ENCODE measurements at places on chromosomes 2 and 18.

DNA sequence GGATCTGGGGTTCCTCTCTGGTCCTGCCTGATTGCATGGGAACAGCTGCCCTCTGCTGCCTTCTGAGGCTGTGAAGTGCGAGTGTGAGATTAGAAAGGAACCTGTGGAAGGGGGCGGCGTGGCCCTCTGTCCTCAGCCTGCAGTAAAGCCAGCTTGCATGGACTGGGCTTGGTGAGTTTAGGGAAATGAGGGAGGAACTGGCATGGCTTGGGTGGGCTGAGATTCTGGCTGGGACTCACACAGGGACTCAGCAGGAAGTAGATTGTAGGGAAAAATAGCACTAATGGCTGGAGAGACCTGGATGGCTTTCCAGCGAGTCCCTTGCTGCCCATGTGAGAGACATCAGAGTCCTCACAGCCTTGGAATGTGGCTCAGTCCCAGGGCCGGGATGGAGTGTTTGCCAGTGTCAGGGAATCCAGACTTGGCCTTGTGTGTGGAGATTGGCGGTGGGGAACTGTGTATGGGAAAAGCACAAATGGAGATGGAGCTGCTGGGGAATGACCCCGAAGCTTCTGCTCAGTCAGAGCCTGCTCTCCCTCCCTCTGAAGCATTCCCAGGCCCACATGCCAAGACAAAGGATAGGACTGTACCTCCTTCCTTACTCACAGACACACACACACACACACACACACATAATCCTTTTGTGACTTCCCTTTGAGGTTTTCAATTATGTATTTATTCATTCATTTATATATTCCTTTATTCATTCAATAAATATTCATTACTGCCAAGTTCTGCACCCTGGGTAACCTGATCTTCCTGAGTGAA lies 115.4 kb downstream of the ACAA2 start:
- DNase-seq, result no peak

DNA sequence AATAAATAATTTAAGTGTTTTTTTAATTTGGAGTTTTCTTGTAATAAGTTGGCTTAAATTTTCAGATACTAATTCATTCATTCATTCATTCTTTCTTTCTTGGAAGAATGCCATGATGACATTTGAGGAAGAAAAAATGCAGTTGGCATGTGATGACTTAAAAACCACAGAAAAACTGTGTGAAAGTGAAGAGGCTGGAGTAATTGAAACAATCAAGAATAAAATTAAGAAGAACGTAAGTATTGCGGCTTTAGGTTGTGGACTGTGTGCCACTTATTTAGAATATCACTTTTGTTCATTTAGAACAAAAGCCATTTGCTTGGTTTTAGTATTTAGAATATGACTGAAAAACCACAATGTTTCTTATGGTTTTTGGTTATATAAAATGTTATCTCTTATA lies 51.4 kb downstream of the TTC39C start:
- no peak for DNase-seq

DNA sequence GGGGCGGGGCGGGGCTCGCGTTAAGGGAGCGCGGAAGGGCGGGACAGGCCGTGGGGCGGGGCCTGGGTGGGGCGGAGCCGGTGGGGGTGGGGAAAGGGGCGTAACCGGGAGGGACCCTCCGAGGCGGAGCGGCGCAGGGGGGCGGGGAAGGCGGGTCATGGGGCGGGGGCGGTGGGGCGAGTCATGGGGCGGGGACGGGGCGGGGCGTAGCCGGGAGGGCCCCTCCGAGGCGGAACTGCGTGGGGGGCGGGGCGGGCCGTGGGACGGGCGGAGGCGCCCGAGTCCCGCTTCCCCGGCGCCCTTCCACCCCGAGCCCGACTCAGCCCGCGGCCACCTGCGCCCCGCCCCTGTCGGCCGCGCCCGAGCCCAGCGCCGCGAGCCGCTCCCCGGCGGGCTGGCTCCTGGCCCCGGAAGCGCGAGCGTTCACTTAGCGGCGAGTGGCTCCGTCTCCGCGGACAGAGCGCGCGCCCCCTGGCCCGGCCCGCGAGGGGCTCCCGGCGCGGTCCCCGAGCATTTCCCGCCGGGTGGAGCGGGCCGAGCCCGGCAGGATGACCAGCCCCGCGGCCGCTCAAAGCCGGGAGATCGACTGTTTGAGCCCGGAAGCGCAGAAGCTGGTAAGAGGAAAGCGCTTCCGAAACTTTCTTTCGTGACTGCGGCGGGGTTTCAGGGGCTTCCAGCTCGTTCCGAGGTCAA lies 64.7 kb downstream of the LRRFIP1 start:
- DNase-seq, result peak; percentile 87

DNA sequence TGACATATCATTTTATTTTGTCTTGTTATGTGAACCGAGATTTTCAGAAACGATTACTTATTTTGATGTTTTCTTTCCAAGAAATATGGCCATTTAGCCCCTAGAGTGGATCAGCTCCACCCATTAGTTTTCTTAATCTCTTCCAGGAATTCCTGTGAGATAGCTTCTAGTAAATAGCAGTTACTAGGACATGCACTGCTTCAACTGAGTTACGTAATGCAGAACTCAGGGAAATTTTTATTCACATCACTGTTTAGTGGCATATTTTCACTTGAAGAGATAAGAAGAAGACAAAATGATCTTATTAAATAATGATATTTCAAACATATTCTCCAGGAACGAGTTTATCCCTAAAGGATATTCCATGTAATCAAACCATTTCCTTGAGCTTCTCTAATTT lies 573.5 kb upstream of the CNTNAP5 start:
- DNase-seq, result no peak

DNA sequence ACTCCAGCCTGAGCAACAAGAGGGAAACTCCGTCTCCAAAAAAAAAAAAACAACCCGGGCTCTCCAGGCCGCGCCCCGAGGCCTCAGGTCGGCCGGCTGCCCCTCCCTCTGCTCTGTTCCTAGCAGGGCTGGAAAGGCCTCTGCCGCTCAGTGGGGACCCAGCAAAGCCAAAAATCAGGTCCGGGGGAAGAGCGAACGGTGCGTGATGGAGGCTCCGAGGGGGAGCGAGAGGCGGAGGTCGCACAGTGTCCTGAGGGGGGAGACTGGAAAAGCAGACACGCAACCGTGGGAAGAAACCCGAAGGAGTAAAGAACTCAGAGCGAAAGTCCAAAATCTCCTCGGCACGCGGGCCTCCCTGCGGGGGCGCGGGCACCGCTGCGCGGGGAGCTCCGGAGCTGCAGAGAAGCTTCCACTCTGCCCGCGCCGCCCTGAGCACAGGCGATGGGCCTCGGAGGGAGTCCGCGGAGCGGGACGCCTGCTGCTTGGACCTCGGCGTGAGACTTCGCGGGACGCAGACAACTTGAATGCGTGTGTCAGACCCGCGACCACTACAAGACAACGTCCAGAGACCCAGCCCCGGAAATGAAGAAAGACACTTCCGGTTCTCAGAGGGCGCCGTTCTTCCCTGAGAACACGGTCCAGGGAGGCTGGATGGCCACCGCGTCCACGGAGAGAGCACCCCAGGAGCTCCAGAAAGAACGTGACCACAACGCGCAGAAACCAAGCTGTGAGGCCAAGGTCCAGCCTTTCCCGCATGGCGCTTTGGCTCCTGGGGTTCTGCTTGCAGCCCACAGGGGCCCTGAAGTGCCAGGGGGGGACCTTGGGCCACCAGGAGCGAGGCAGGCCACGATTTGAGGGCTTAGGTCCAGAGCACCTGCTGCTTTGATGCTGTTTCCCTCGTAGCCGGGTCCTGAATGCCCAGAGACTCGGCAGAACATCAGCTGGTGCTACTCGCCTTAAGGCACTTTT lies 219.8 kb downstream of the DPP10 start:
- no peak for DNase-seq

DNA sequence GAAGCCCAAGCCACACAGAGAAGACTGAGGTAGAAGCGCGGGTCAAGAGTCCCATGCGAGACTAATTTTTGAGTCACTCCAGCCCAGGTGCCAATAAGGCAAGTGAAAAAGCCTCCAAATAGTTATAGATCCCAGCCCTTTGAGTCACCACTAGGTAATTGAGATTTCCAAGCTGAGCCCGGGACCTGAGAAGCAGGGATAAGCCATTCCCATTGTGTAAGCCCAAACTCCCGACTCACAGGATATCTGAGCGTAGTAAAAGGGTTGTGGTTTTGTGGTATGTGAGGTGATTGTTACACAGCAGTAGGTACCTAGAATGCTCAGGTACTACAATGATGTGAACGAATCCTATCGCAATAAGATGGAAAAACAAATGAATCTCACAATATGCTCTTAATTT lies 560.7 kb downstream of the DSC3 start:
- no peak for DNase-seq

GRCh38 chr18:48375150-48375800 lies 33.9 kb downstream of the ZBTB7C start:
- DNase-seq, result no peak

- DNase-seq, result no peak
Observed at GRCh38 chr18:27581296-27581904, 396.3 kb upstream of the CHST9 start.

GRCh38 chr18:11501352-11501751 lies 108.0 kb upstream of the SLC35G4 start:
- no peak for DNase-seq

DNA sequence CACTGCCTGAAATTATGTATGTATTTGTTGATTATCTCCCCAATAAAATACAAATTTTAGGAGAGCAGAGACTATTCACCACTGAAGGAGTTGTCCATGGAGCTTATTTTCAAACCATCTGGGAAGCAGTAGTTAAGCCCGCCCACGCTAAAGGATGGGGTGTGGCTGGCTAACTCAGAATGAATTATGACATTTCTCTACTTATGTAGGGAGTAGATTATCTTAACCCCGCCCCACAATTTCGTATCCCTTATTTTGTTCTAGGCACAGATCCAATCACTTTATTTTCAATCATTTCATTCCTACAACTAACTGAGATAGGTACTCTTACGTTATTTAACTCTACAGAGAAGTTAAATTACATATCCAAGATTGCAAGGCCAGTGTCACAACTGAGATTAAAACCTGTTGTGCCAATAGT lies 1.4 kb upstream of the LAPTM4A start:
- no peak for DNase-seq

DNA sequence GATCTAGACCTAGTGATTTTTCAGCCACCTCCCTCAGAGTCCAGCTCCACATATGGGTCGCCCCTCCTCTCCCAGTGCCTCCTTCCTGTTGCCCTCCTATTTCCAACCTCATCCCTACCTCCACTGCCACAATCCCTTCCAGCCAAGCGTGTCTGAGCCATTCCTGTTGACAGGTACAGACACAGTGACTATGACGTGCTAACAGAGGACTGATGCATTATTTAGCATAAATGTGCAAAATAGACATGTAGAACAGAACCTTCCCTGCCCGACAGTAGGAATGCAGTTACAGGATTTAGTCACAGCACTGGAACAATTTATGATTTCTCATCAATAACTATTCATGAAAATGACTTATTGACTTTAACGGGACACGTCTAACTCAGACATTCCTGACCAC lies 84.4 kb upstream of the PPP1CB start:
- no peak for DNase-seq

GRCh38 chr18:2108591-2108990 lies 462.7 kb downstream of the METTL4 start:
- DNase-seq, result no peak

DNA sequence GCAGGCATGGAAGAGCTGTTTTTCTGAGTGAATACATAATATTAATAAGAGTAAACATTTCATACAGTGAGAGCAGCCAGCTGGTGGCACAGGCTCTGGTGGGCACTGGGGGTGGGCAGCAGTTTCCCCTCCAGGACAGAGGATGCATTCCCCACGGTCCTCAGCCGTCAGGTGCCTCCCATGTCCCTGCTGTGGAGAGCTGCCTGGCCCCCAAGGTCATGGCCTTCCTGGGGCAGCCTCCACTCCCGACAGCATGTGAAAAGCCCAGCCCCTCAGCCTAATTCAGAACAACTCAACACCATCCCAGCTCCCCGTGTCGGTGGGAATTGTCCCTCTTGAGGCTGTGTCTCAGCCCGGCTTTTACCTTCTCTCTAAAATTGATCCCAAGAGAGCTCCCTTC lies 147.4 kb downstream of the GALR1 start:
- DNase-seq, result no peak

DNA sequence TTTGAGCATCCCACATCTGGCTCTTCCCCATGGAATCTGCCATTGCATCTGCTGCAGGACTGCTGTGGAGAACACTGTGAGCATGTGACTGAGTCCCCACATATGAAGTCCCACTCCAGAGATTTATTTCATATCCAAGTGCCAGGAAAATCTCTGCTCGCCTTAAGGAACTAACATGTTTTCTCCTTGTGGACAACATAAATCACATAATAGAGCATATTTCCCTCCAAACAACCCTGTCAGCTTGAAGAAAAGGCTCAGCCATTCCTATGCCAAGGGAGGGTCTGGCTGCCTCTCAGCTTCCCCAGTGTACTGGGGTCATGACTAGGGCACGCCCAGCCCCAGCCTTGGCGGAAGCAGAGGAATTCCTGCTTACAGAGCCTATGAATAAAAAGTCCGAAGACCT lies 193.7 kb downstream of the DNER start:
- DNase-seq, result no peak

DNA sequence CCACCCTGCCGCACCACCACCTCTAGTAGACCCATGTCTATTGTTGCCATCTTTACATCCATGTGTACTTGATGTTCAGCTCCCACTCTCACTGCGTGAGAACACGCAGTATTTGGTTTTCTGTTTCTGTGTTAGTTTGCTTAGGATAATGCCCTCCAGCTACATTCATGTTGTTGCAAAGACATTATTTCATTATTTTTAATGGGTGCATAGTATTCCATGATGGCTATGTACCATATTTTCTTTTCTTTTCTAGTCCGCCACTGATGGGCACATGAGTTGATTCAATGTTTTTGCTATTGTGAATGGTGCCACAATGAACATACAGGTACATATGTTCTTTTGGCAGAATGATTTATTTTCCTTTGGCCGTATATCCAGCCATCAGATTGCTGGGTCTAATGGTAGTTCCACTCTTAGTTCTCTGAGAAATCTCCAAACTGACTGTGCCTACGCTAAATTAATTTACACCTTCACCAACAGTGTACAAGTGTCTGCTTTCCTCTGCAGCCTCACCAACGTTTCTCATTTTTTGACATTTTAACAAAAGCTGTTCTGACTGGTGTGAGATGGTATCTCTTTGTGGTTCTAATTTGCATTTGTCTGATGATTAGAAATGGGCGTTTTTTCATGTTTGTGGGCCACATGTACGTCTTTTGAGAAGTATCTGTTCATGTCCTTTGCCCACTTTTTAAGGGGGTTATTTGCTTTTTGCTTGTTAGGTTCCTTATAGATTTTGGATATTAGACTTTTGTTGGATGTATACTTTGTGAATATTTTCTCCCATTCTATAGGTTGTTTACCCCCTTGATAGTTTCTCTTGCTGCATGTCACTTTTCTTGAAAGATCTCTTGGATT lies 10.5 kb upstream of the ZNF513 start:
- DNase-seq, result no peak

DNA sequence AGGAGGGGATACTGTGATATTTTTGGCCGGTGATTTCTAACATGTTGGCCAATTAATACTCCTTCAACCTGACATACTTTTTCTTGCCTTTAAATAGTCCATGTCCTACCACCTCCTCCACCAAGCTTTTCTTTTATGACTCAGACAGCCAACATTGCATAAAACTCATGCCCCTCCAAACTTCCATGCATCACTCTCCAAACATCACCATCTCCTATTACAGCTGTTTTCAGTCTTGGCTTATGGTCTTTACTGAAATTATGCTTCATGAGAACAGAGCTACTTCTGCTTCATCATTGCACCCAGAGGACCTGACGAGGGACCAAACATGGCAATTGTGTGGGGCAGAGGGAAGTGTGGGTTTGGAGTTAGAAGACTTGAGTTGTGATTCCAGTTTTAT lies 305.4 kb downstream of the LPIN1 start:
- DNase-seq, result no peak
